ENCODE measurements at places on chromosomes 11 and 22.

DNA sequence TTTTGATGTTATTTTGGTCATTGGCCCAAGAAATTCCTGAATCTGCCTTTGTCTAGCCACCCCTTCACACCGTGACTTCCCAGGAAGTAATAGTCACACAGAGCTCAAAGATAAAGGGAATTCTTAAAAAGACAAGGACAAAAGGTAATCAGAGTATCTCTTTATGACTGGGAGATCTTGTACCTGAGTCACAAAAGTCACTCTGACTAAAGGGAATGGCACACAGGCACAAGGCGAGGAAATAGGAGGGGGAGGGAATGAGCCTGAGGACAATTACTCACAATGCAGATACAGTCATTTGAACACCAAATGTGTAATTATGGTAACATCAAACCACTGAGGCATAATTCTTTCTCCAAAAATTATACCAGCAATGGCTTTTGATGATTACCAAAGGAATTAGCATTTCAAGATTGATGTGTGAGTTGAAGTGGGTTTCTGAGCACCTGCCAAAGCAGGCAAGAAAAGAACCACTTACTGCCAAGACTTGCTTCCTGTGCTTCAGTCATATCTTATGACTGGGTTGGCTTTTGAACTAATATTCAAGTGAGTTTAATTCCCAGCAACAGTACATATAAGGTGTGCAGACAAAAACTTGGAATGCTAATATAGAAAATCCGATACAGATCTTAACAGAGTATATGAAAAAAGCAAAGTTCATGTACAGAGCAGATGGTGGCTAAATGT lies 856.4 kb downstream of the LRRC4C start:
- DNase-seq: no peak

DNA sequence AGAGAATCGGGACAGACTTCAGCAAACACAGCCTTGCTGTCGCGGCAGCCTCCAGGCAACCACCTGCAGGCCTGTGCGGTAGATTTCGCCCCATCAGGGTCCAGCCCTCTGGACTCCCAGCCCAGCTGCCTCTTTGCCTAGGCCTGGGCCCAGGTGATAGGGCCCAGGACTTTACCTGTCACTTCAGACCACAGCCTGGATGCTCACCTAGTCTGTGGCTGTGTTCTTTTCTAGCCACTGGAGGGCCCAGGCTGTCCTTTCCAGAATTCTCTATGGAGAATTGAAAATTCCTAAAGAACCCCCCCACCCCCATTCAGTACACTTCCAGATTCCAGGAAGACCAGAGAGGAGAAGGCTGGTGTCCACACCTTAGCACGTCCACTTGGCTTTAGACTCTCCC lies 30.6 kb upstream of the RAB1B start:
- no peak for DNase-seq

DNA sequence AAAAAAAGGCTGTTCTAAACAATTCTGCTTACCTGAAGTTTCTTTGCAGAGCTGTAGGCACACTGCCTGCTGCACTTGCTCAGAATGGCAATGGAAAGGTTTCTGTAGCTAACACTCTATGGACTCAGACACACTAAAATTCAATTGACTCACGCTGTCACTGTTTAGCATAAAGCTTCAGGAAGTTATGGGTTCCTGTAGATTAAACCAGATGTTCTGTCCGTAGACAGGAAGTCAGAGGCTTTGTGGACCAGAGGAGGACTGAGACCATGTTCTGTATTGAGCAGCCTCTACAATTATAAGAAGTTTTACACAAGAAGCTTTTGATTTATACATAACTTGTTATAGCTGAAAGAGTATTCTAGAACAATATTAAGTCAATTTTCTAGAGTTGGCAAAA lies 70.4 kb downstream of the GLYATL1 start:
- DNase-seq: peak; percentile 88

DNA sequence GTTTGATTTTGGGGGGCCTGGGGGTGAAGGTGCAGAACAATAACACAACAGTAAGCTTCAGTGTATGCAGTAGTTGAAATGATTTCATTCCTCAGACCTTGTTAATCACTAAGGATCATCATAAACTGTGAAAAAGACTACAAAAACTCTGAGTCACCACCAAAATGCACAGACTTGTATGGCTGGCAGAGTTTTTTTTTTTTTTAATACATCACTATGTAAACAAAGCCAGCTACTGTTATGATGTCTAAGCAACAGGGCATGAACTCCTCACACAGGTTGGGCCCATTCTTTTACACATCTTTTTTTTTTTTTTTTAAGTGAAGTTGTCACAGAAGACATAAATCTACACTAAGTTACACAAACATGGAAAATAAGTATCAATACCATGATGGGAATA lies 311.9 kb downstream of the GUCY1A2 start:
- DNase-seq: no peak

DNA sequence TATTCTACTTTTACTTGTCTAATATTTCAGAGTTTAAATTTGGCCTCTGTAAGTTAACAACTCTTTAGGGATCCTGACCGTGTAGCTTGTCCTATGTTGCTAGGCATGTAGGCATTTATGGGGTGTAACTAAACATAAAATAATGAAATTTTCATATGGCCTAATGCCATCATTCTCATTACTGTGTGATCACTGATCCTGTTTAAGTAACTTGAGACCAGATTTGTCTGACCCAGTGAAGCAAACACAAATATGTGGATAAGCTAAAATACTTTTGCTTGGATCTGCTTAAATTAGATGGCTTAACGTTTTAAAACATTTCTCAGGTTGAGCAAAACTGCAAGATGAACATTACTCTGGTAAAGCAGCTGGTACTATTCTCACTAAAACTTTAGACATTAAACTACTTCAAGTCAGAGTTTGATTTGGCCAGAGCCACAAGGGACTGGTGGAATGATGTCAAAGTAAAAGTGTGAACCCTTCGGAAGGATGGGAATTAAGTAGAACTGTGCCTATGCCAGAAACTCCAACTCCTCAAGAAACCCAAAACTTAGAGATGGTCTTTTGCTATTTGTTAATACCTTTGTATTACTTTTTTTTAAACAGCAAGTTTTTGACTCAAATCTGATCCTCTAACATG lies 12.5 kb downstream of the QSER1 start:
- no peak for DNase-seq

- no peak for DNase-seq
Measured at GRCh38 chr11:93017821-93018690, 48.6 kb downstream of the MTNR1B start.

DNA sequence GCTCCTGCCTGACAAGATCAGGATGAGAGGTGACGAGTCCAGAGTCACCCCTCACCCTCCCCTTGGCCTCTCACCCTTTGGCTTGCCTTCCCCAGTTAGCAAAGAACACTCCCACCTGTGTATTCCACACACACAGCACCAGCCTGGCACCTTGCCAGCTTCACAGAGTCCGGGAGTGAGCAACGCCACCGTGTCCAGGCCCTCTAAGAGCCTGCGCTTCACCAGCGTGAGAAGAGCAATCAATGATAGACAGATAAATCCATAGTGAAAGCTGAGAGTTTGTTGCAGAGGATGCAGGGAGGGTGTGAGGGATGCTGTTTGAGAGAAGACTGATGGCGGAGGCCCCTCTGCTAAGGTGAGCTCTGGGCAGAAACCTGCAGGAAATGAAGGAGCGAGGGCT lies 404.5 kb downstream of the LARGE1 start:
- DNase-seq: no peak

- no peak for DNase-seq
Measured at GRCh38 chr11:120318906-120319305, 6.2 kb upstream of the TLCD5 start.

GRCh38 chr11:12245091-12245490 lies 132.3 kb upstream of the PARVA start:
- no peak for DNase-seq

GRCh38 chr22:24232124-24232523 lies 12.8 kb downstream of the GGT5 start:
- DNase-seq: no peak

DNA sequence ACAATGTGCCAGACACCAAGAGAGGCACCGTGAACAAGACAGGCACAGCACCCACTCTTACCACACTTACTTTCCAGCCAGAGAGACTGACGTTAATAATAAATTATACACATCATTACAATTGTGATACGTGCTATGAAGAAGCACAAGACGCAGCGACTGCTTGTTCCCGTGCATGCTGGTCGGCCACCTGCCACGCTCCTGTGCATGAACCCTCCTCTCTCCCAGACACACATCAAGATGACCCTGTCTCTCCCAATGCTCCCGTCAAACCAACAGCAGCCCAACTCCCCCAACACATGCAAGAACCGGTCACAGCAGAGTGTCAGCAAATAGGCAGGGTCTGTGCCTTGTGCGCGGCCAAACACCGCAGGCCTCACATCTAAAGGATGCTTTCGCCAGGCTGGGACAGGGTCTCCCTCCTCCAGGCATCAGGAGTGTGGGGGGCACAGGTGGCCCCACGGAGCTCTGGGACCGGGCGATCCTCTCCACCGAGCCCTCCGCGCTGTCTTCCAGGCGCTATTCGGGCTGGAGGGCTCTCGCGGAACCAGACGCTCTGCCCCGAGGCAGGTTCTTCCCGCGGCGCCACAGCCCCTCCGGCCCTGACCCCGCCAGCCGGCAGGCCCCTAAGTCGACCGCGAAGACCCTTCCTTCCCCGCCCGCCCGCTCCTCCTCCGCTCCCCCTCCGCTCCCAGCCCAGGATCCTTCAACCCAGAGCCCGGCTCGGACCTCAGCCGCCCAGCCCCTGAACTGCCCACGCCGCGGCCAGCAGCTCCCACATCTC lies 533 bp downstream of the SERGEF start:
- DNase-seq: peak; percentile 53

- DNase-seq: no peak
Measured at GRCh38 chr11:133661846-133662245, 129.5 kb upstream of the OPCML start.

GRCh38 chr22:50004918-50005317 lies 7.6 kb downstream of the IL17REL start:
- no peak for DNase-seq

- DNase-seq: no peak
Measured at GRCh38 chr11:35483131-35483820, 42.1 kb downstream of the PAMR1 start.

DNA sequence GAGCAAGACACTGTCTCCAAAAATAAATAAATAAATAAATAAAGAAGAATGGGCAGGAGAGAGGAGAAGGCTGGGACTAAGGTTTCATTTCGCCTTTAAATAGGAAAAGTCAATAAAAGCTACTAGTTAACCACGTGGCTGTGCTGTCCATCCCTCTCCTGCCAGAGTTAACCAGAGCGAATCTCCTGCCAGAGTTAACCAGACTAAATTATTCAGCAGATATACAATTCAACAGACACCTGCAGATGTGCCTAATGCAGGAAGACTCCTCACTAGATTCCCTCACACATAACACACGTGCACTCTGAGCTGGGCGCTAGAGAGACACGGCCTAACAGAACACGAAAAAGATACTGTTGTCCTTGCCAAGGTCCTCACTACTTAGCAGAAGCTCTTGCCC lies 156.1 kb downstream of the IGLL1 start:
- DNase-seq: no peak

DNA sequence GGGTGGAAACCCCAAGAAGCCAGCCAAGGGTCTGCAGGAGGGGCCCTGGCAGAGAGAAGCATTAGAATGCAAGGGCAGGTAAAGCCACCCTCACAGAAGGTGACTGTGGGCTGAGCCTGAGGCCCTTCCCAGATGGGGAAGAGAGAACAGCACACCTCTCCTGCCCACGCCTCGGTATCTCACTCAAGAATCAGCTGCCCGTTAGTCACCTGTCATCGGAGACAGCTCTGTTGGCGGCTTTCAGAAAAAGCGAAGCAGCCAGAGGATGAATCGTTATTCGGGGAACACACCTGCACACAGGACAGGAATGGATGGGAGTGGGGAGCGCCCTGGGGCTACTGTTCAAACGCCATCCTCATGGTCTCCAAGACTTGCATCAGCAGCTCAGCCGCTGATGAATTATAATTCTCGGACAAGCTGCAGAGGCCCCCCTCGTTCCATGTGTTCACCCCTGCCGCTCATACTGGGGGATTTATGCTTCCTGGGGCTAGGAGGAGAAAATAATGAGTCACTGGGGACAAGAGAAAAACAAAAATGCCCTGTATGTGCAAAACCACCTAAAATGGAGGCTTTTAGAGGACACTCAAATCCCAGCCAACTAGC lies 21.6 kb upstream of the TMA7B start:
- DNase-seq: no peak
